A673 (cell line): ENCODE measurements at places on chromosomes 2 and 18. TPM values are rescaled to one million over a fixed set of nuclear protein-coding genes. Genes with fewer than 3 reads are reported as not detected.

The ARHGAP25 gene
- total RNA-seq, result 5.4 and 6.2 TPM in 2 replicates

The VIL1 gene
- total RNA-seq, result not detected in 2 replicates

The SLC11A1 gene
- 0.09 TPM in 1 of 2 replicates, not detected in the other for total RNA-seq

The ANTXR1 gene
- 160 and 181 TPM in 2 replicates for total RNA-seq

The IL36A gene
- not detected in 2 replicates for total RNA-seq

The PLB1 gene
- total RNA-seq, result 0.39 TPM in 1 of 2 replicates, not detected in the other

The RGPD3 gene
- 0.30 and 0.57 TPM in 2 replicates for total RNA-seq

DNA sequence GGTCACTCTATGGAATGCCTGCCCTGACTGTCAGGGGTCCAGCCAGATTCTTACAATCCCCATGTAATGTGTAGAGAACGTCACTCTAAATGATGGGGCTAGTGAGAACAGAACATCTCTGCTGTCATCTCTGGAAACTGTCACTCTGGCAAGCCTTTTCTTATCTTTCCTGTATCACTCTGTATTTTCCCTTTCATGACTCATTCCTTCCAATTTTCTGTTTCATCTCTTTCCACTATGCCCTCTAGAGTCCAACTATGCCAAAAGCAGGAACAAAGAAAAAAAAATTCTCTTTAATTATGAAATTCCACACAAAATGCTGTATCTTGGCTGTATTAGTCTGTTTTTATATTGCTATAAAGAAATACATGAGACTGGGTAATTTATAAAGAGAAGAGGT is 608.8 kb downstream of the ADCYAP1 start:
- no peak for DNase-seq

GRCh38 chr18:59455728-59456276 is 96.7 kb upstream of the LMAN1 start:
- DNase-seq, result peak; percentile 55

GRCh38 chr2:189367343-189367742 is 73.9 kb upstream of the WDR75 start:
- no peak for DNase-seq

GRCh38 chr2:157727693-157728092 is 99.0 kb upstream of the ACVR1C start:
- no peak for DNase-seq
